ENCODE measurements at places on chromosomes 2 and 18. TPM values are rescaled to one million over a fixed set of nuclear protein-coding genes. Genes with fewer than 3 reads are reported as not detected.

PKDCC gene
- total RNA-seq: not detected

CAPN14 gene
- total RNA-seq: 0.17 TPM

PLEKHH2 gene
- 1.2 TPM for total RNA-seq

WNT10A gene
- total RNA-seq: 2.5 TPM

POTEI gene
- not detected for total RNA-seq

GALNT5 gene
- not detected for total RNA-seq

NETO1 gene
- not detected for total RNA-seq

GRCh38 chr2:127681976-127682857, 6.9 kb upstream of the LIMS2 start:
- DNase-seq: no peak

GRCh38 chr2:85972355-85972754, 83.6 kb upstream of the ST3GAL5 start:
- no peak for DNase-seq

DNA sequence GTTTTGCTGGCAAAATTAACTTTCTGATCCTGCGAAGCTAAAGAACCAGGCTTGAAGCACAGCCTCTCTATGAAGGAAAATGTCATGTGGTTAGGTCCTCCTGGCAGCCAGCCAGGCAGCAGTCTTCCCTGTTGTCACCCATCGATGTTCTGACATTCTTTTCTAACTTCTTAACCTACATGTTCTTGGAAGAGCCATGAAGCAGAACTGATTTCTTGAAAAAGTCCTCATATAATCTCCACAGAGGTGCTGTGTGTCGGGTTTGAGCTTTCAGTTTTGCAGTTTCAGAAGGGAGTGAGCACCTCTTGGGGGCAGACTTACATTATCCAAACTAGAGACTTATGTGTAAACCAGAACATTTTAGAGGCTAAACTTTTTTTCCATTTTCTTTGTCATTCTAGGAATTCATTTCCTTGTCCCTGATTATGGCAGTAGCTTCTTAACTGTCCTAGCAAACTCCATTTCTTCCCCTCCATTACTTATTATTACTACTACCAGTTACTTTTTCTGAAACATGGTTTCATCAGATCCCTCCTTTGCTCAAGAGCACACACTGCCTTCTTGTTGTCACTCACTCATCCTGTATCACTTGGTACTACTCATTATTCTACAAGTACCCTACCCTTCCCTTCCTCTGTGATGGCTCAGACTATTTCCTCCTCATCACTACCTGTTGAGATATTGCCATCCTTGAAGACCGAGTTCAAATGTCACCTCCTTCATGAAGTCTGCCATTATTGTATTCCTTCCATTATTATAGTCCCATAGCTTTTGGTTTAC, 31.1 kb downstream of the DOK1 start:
- no peak for DNase-seq

DNA sequence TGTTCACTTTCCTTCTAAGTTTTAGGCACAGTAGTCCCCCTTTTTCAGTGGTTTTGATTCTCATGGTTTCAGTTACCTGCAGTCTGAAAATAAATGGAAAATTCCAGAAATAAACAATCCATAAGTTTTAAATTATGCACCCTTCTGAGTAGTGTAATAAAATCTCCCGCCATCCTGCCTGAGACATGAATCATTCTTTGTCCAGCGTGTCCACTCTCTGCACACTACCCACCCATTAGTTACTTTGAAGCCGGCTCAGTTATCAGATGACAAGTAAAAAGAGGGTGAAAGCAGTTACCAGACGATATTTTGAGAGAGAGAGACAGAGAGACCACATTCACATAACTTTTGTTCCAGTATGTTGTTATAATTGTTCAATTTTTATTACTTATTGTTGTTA, 400.5 kb downstream of the TMX3 start:
- no peak for DNase-seq

DNA sequence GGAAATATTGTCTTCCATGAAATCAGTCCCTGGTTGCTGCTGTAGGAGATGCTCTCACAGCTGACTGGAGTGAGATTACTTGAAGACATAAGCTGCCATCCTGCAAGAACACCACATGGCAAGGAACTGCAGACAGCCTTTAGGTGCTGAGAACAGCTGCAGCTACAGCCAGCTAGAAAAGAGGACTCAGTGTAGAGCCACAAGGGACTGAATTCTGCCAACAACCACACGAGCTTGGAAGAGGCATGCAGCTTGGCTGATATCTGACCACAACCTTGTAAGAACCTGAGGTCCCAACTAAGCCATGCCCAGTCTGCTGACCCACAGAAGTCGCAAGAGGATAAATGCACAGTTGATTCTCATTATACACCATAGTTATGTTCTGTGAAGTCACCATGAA, 181.8 kb upstream of the ARL4C start:
- no peak for DNase-seq

GRCh38 chr2:96546321-96546720, 9.8 kb downstream of the ARID5A start:
- no peak for DNase-seq

DNA sequence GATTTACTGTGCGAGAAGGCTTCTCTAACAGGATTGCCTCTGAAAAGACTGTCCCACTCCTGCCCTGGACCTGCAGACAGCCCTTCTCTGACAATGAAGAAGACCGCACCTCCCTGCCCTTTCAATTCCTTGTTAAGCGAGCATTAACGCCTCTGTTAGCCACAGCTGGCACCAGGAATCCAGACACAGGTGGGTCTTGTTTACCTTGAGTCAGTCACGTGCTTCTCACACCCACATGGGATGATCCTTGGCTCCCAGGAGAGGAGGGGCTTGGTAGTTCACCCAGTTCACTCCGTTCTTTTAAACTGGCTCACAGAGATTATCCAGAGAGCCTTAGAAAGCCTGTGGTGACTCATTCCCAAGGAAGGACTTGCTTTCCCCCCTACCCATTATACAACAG, 410.5 kb upstream of the MEIS1 start:
- no peak for DNase-seq

DNA sequence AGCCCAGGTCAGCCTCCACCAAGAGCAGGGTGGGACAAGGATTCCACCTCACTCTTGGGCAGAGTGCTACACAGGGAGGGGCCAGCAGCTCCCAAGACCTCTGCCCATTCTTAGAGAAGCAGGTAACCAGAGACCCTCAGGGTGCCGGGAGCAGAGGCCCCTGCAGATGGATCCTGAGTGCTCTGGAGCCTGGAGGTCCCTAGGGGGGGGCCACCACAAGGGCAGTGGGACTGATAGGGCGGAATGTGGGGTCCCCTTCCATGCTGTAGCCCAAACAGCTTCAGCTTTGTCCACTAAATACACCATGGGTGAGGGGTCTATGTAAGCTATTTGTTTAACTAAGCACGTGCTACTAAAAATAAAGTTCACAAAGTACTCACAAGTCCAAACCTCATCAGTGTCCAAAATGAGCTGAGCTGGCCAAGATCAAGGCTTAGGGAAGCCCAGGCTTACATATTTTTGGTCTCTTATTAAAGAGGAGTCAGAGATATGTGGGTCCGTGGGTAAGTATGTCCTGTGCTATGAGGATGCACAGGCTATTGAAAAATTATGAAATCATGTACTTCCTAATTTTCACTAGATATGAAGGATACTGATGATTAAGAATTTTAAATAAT, 21.5 kb upstream of the GPC1 start:
- DNase-seq: no peak

DNA sequence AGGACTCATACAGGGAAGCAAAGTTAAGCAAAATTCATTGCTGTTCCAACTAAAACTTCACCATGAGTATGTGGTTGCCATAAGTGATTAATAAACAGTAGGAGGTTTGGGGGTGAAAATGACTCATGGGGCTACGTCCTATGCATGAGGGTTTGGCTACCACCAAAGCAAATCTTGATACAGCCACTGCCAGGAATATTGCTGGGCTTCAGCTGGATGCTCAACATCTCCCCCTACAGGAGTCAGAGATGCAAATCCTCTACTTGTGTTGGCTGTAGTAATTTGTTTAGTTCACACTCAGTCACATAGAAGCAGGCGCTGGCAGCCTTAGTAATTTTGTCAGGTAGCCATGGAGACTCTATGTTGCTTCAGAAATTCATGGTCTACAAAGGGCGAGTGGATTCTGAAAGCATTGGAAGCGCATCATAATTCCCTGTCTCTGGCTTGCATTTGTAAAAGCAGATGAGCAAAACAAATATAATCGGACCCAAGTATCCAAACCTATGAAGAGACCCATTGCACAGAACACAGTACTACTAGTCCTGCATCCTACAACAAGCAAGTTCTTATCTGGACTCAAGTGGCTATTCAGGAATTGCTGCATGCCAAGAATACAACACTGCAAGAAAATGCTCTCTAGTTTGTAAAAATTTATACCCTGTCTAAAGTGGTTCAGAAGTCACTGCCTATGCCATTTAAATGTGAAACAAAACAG, 76.0 kb downstream of the CD28 start:
- no peak for DNase-seq

GRCh38 chr2:168456521-168457189, 583 bp downstream of the CERS6 start:
- DNase-seq: peak; percentile 71

GRCh38 chr2:217329023-217329431, 469.2 kb upstream of the TNP1 start:
- no peak for DNase-seq

- no peak for DNase-seq
Measured at GRCh38 chr2:27471961-27472360, 17.6 kb downstream of the IFT172 start.

DNA sequence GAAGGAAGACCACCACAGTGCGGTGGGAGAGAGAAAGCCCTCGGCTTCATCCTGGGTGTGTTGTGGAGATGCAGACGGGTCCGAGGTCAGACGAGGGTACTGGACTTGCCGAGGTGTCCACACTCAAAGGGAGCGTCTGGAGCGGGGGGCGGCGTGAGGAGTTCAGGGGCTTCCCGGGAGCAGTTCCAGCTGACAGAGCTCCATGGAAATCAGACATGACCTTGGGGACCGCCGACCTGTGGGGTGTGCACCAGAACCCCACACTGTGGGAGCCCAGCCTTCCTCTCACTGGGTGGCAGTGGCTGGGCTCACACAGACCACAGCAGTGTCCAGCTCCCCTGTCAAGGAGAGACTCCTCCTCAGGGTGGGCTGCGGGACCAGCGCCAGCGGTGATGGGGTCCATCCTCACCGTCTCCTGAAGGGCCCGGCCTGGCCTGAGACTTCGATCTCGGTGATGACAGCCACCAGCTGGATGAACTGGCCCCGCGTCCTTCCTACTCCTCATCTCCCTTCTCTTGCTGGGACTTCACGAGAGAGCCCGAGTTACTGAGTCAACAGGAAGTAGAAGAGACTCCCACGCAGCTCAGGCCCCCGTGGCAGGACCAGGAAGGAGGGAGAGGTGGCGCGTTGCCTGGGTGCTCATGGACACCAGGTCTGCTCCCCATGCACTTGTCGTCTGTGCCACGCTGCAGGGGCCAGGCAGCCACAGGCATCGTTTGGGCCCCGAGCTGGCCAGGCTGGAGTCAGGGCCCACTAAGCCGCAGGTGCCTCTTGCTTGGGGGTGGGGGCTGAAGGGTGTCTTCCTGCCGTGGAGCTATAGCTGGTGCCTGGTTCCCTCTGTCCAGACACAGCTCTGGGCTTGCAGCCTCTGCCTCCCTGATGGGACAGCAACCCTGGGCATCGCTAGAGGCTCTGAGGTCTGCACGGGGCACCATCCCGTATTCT, 101.9 kb upstream of the CTDP1 start:
- DNase-seq: peak; percentile 28

DNA sequence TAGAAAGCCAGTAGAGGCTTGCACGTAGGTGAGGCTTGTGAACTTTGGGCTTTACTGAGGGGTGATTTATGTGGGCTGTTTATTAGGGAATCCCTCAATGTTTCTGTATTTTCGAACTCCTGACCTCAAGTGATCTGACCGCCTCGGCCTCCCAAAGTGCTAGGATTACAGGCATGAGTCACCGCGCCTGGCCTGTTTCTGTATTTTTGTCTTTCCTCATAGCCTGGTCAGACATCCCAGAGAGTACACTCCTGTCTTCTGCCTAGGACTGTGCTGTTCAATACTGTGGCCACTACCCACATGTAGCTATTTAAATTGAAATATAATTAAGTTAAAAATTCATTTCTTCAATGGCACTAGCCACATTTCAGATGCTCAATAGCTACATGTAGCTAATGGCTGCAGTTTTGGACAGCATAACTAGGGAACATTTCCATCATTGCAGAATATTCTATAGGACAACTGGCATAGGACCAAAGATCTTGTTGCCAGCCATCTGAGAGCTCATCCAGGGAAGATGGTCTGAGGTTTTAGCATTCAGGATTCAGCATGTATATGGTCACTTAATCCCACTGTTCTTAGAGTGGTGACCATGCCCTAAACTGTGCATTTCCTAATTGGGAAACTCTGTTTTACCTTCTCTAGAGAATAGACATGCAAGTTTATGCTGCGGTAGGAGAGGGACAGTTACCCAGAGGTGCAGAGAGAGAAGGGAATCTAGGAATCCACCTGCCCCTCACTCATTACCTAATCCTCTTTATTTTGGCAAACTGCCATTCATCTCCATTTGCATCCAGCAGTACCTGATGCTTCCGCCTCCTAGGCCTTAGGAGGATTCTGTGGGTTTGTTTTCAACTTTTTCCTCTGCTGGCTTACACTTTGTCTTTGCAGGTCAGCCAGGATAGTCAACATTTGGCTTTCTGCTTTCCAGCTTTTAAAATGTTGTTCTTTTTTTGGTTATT, 64.4 kb downstream of the LCLAT1 start:
- DNase-seq: no peak

DNA sequence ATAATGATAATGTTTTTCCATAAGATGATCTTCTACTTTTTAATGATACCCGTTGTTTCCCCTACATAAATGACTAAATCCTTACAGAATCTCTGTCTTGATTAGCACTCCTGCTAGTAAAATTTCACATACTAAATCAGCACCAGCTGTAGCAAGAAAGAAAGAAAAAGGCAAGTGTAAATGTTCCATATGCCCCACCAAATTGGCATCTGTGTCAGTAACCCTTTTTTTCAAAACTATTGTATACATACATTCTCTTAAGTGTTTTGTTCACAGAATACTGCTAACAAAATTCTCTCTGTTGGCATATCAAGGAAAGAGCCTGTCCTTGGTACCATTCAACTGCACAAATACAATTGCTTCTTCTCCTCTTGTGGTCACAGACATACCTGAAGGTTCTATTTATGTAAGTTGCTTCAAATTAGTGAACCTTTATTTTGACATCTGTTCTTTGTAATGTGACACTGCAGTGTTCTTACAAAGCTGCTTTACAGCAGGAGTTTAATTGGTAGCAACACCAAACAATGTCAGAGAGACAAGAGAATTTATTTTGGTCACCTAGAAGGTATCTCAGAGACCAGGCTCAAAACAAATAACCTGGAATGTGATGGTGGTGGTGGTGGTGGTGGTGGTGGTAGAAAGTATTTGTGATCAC, 641.9 kb downstream of the ZEB2 start:
- DNase-seq: no peak

- DNase-seq: no peak
Measured at GRCh38 chr2:189679226-189679625, 4.8 kb downstream of the ANKAR start.

DNA sequence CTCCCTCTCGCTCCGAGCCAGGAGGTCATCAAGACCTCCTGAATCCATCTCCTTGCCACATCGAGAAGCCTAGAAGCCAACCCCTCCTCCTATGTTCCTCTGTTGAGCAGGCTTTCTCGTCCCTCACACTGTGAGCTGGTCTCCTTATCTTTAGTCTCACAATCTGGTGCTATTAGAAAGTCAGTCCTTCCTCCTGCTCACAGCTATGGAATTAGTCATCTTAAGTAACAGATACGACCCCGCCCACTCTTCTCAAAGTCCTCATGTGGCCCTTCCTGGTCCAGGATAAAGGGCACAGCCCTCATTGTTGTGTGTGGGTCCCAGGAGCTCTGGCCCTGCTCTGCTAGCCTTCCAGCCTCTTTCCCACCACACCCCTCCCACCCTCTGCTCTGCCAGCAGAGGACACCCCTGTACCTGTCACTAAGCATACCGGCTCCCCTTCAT, 41.4 kb upstream of the TRIB2 start:
- no peak for DNase-seq

- no peak for DNase-seq
Measured at GRCh38 chr18:62384068-62384467, 59.0 kb downstream of the TNFRSF11A start.

Data from activated naive CD8-positive, alpha-beta T cell treated with anti-CD3 and anti-CD28 coated beads, Interleukin-2, amount 10 ng/mL, durations not matched to agents 7 days and 5 days (primary cell).